ENCODE measurements at places on chromosomes 6 and 20.
A peak's percentile ranks its signal among the peaks of the same experiment; 100 is the strongest.

GRCh38 chr6:152815230-152815872, 64.8 kb downstream of the VIP start:
- DNase-seq, result no peak

DNA sequence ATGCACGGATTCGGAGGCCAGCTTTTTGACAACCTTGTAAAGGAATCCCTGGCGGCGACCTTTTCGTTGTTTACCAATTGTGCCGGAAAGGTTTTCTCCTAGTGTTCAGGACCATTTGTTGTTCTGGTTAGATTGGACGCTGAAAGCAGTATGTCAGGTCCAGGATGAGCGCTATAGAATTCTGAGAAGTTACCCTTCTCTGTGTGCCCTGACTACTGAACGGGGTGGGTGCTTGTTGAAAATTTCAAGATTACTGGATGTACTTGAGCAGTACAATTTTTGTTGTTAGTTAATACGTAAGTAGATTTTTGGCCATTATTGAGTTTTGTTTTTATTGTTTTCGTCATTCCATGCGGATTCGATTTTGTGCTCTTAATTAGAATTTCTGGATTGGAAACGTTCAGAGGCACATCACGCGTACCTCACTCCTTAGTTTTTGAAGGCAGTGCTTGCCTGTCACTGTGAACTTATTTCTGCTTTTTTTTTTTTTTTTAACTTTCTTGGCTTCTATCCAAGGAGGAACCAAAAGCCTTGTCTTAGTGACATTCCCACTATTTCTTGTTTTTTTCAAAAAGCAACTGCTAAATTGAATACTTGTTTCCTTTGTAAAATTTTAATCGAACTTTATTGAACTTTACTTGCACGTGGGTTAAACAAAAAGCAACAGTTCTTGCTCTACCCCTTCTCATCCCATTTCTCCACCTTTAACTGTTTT, 898 bp downstream of the XRN2 start:
- no peak for DNase-seq

DNA sequence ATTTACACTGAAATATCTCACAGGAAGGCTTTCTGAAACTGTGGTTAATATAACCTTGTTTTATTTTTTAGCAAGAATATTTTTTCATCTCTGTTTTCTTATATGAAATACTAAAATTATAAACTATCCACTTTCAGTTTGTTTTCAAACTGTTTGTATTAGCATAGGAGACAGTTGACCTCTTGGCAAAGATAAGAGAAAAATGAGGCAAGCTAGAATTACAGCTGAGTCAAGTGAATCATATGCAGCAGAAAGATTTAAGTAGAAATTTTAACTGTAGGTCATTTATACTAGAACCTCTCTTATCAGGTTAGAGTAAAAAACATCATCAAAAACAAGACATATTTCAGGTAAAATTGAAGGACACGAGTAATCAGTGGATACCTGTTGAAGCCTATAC, 792.6 kb downstream of the PHF3 start:
- no peak for DNase-seq

DNA sequence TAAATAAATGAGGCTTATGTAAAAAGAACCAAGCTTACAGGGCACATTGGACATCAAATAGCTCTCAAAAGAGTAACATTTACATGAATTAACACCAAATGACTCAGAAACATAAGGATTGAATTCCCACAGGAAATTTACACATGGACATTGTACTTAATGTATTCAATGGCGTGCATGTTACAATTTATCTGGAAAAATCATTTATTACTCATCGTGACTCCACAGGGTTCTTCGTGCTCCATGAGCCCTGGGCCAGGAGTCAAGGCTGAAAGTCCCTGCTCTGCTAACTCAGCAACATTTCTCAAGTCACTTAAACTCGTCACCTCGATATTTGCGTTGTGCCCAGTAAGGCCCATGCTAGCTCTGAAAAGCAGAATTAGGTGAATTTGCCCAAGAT, 158.5 kb downstream of the PHACTR1 start:
- DNase-seq, result no peak

- DNase-seq, result no peak
Measured at GRCh38 chr6:54315656-54316055, 7.4 kb downstream of the TINAG start.

- no peak for DNase-seq
Measured at GRCh38 chr20:62711703-62712101, 3.1 kb downstream of the NTSR1 start.

DNA sequence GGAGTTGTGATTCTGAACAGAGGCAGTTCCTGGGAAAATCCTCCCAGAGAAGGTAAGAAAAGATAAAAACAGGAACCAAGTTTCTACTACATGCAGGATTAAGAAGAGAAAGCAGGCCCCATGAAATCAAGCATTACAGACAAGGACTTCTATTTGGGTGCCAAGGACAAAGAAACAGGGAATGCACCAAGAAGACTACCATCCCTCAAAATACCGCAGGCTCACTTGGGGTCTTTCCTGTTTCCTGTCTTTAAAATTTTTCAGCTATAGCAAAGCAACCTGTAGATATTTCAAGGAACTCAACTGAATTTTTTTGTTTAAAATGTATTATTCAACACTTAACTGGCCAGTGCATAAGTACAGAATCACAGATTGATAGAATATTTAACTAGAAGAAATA, 107.5 kb downstream of the THEMIS start:
- DNase-seq, result no peak

DNA sequence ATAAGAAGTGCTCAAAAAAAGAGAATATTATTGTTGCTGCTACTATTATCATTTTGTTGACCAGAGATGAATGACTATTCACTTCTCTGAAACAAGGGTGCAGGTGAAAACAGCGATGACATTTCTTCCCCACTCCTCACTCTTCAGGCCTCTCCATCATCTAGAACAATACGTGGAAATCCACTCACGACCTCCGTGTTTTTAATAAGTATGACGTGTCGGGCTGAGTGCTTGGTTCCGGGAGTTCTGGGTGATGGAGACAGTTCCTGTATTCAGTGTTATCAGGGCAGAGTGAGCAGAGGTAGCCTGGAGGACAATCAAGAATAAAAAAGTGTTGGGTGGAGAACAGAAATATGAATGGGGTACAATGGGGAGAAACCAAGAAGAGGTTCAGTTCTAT, 130.0 kb upstream of the ZNF217 start:
- DNase-seq, result no peak

DNA sequence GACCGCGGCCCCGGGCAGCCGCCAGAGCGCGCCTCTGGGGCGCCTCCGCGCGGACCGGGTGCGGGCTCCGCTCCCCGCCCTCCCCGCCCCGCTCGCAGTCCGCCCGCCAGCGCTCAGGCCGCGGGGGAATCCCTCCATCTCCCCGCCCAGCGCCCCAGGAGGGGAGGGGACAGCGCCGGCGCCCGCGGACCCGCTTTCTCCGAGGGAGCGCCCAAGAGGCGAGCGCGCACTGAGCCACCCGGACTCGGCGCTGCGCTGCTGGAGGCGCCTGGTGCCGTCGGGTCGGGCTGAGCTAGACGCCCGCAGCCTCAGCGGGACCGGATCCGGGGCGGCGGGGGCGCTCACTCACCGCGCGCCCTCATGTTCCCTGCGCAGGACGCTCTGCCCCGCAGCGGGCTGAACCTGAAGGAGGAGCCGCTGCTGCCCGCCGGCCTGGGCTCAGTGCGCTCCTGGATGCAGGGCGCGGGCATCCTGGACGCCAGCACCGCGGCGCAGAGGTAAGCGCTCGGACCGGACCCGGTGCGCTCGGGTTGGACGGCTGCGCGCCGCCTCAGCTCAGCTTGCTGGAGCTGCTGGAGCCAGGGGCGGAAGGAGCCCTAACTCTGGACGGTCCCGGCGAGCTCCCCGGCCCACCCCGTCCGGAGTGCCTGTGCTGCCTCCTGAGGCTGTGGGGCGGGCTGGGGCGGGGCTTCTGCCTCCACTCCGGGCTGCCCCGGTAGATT, 867 bp downstream of the EBF4 start:
- DNase-seq, result no peak

- DNase-seq, result no peak
Measured at GRCh38 chr6:14440215-14440910, 322.8 kb downstream of the CD83 start.

- DNase-seq, result no peak
Measured at GRCh38 chr20:33655164-33655563, 7.0 kb upstream of the C20orf144 start.

DNA sequence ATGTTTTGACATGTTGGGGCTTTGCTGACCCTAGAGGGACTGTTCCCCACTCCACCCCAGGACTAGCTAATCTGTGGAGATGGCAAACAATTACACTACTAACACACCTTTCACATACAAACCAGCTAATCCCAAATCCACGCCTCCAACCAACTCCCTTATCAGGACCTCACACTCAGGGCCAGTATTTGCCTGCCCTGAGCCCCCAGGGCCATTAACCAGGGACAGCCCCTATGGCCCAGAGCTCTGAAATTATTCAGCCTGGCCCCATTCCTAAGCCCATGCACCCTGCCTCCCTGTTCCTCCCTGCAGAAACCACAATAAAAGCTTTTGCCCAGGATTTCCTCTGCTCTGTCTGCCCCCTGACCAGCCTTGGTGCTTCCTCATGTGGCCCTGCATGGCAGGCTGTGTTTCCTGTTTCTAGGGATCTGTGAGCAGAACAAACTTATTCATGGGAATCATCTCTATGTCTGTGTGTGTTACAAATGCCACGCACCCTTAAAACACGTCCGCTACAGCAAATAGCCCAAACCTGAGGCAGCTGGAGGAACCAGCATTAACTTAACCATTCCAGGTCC, 121.2 kb downstream of the PXDC1 start:
- DNase-seq, result no peak

DNA sequence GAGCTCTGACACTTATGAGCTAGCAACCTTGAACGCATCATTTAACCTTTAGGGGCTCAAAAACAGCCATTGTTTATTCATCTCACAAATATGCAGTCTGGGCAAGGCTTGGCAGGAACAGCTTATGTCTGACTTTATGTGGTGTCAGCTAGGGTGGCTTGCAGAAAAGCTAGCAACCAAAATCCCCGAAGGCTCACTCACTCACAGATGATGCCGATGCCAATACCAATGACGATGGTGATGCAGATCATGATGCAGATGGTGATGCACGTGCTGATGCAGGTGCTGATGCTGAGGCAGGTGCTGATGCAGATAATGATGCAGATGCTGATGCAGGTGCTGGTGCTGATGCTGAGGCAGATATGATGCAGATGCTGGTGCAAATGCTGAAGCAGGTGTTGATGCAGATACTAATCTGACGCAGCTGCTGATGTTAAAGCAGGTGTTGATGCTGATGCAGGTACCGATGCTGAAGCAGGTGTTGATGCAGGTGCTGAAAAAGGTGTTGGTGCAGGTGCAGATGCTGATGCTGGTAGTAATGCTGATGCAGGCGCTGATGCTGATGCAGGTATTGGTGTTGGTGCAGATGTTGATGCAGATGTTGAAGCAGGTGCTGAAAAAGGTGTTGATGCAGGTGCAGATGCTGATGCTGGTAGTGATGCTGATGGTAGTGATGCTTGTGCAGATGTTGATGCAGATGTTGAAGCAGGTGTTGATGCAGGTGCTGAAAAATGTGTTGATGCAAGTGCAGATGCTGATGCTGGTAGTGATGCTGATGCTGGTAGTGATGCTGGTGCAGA, 195.6 kb downstream of the NFATC2 start:
- no peak for DNase-seq

- no peak for DNase-seq
Measured at GRCh38 chr20:34472246-34472925, 43.8 kb upstream of the DYNLRB1 start.

- DNase-seq, result no peak
Measured at GRCh38 chr6:7684843-7685242, 41.1 kb upstream of the BMP6 start.

- DNase-seq, result no peak
Measured at GRCh38 chr20:50387996-50388332, 122.2 kb upstream of the PTPN1 start.

GRCh38 chr6:34243901-34244884, 4.6 kb downstream of the SMIM29 start:
- DNase-seq, result peak; percentile 75

GRCh38 chr20:23566199-23566932, 1.9 kb downstream of the CST9L start:
- DNase-seq, result no peak

DNA sequence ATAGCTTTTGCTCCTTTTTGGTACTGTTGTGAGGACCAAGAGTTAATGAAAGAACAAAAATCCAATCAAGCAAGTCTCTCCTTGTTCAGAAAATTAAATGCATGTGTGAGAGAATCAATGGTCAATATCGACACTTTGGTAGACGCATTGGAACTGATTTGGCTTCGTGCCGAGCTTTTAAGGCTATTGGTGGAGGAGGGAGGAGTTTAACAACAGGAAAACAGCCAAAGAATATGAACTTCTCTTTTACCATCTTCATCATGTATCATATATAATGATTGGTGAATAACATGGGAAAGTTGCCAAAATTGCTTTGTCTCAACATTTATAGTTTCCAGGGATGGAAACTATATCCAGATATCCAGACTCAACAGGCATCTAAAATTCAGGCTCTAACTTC, 266.5 kb upstream of the CITED2 start:
- DNase-seq, result no peak

DNA sequence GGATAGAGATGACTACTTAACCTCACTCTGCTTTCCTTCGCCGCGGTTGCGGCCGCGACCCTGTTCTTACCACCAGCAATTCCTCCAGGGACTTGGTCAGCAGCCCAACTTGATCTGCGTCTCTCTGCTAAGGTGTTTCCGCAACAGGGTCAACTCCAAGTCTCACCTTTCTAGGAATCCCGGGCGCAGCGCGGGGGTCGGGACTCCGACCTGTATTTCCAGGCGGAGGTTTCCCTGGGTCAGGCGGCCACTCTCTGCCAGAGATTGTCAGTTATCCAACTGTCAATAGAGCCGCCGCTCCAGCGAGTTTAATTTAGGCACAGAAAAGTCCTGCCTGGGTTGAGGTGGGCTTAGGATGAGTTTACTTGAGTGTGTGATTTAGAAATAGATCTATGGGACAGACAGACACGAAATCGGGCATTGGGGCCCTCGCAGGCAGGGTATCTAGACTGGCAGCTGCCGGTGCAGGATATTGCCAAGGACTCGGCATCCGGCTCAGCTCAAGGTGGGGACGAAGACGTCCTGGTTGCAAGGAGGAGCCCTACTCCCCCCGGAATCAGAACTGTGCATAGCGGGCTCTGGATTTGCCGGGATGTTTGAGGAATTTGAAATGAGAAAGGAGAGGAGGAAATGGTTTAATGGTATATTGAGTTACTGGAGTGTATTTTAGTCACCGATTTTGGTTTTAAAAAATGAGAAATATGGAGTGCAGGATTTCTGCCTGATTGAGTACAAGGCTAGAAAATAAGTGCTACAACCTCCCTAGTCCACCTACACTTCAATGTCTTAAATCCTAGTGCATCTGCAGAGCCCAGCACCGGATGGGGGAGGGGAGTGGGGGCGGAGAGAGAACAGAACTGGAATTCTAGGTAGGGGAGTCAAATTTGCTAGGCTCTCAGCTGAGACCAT, 23.7 kb downstream of the POM121L2 start:
- no peak for DNase-seq

- DNase-seq, result no peak
Measured at GRCh38 chr6:49698478-49698877, 14.9 kb downstream of the CRISP2 start.

- DNase-seq, result no peak
Measured at GRCh38 chr6:46932526-46933319, 11.0 kb upstream of the ADGRF5 start.

- no peak for DNase-seq
Measured at GRCh38 chr6:42915732-42916131, at the start of gene PTCRA. PTCRA (plus strand) TSS chr6:42916053; CDS start chr6:42916070, 17 bp downstream.
